PC-9 (cell line): ENCODE measurements at places on chromosomes 5 and 9. TPM values are rescaled to one million over a fixed set of nuclear protein-coding genes. Genes with fewer than 3 reads are reported as not detected.

- H3K27me3 ChIP-seq, result peaks cover 6% of the 10 kb centered on the region
- peaks cover 23% of the 10 kb centered on the region for H3K4me1 ChIP-seq
- H3K36me3 ChIP-seq, result no peaks in the 10 kb centered on the region
Observed at GRCh38 chr9:134624621-134625181, 16.9 kb upstream of the COL5A1 start.

- no peaks in the 10 kb centered on the region for H3K27me3 ChIP-seq
- peaks cover 19% of the 10 kb centered on the region for H3K4me1 ChIP-seq
- peak overlapping the region; percentile 58 for H3K27ac ChIP-seq
- peak overlapping the region; percentile 84 for H3K4me3 ChIP-seq
- DNase-seq, result no peak
Observed at GRCh38 chr5:142109331-142110045, 909 bp downstream of the NDFIP1 start.

DNA sequence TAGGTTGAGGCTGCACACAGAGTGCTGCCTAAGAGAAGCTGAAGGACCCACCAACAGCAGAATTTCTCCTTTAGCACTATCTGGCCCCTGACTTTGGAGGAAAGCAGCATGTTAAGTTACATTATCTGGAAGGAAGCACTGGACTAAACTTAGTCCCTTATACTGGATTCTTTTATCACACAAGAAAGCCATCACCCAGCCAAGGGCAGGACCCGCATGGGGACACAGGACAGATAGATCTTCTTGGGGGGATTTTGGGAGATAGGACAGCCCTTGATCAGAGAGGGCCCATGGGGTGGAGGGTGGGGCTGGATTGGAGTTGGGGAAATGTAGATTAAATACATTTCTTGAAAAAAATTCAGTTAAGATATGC is 14.4 kb downstream of the ANKRD33B start:
- H3K27me3 ChIP-seq, result no peaks in the 10 kb centered on the region
- H3K4me3 ChIP-seq, result no peak overlapping the region
- no peak for DNase-seq
- no peak overlapping the region for H3K27ac ChIP-seq
- peaks cover 17% of the 10 kb centered on the region for H3K4me1 ChIP-seq

Gene FBP1
- total RNA-seq, result 34.9 and 35.0 TPM in 2 replicates

Gene SCGB3A2
- not detected in 2 replicates for total RNA-seq

Gene PLAC8L1
- not detected in 2 replicates for total RNA-seq

Gene TTLL11
- total RNA-seq, result 2.0 and 2.3 TPM in 2 replicates
